ENCODE measurements at places on chromosomes 5 and 9. TPM values are rescaled to one million over a fixed set of nuclear protein-coding genes. Genes with fewer than 3 reads are reported as not detected.

PLCXD3 gene
- 3.3 TPM for total RNA-seq

ZNF354C gene
- 7.1 TPM for total RNA-seq

ANKRD31 gene
- not detected for total RNA-seq

MFAP3 gene
- total RNA-seq: 134 TPM

SLC1A1 gene
- total RNA-seq: 17.4 TPM

GRCh38 chr9:2285416-2286332 is 270.5 kb downstream of the SMARCA2 start:
- no peak for DNase-seq

DNA sequence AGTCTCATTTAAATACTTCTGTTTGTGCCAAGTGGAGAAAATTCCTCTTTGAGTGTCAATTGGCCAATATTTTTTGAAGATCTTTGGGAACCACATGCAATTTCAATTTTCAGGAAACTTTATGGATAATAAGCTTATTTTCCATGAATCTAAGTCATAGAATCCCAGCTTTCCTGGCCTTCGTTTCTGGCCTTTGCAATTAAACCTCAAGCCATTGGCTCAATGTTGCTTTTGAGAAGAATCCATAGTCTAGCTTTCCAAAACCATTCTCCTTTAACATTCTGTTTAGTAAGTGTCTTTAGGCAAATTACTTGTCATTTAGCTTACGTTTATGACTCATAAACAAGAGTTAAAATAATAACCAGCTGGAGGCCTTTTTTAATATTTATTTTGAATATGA is 145.0 kb upstream of the FTMT start:
- no peak for DNase-seq

GRCh38 chr5:56360816-56361215 is 127.7 kb upstream of the ANKRD55 start:
- DNase-seq: no peak

- no peak for DNase-seq
Measured at GRCh38 chr9:1456301-1457024, 406.3 kb downstream of the DMRT2 start.

DNA sequence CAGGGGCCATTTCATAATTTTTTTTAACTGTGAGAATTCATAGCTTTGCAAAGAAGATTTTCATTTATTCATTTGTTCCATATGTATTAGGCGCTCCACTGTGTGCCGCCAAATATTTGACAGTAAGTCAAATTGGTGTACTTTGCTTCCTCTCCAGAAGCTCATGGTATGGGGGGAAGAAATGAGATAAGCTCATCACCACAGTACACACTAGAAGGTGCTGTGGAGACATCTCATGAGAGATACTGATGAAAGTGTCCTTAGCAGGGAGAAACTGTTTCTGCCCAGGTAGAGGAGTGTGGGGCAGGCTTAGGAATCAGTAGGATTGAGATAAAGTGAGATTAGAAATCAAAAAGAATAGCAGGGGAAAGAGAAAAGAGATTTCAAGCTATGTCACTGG is 136.2 kb downstream of the CDH6 start:
- no peak for DNase-seq

GRCh38 chr9:86252870-86253269 is 6.6 kb downstream of the C9orf153 start:
- no peak for DNase-seq

GRCh38 chr5:55039843-55040242 is 15.8 kb downstream of the GZMK start:
- no peak for DNase-seq

GRCh38 chr9:131349522-131349880 is 44.4 kb upstream of the PRRC2B start:
- no peak for DNase-seq

GRCh38 chr5:76256116-76256889 is 146.8 kb upstream of the IQGAP2 start:
- DNase-seq: peak; percentile 22

DNA sequence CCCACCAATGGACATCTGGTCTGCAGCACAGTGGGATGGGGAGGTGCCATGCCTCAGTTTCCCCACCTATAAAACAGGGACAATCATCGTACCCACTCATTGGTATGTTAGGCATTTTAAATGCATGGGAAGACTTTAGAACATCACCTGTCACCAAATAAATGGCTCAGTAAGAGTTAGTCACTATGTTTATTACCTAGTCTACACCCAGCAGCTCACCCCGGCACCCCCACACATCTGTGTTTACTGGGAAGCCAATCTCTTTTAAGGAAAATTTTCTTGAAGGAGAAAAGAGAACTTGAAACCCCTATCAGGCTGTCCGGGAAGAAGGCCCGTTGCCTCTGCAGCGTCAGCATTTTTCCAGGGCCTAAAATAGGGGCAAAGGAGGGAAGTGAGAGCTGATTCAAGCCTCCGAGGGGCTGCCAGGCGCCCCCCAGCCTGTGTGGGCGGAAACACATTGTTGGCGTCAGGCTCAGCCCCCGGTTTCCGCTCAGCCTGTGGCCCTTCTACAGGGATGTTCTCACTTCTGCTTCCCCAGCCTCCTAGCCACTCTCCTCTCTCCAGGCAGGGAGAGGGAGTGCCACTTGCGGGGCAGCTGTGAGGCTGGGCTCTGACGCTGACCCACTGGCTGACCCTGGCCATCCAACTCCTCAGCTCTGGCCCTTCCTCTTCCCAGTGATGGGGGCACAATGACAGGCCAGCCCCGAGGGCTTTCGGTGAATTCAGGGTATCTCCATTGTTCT is 4.6 kb downstream of the CSF1R start:
- no peak for DNase-seq

GRCh38 chr5:114055318-114056184 is 306.3 kb upstream of the KCNN2 start:
- DNase-seq: no peak

DNA sequence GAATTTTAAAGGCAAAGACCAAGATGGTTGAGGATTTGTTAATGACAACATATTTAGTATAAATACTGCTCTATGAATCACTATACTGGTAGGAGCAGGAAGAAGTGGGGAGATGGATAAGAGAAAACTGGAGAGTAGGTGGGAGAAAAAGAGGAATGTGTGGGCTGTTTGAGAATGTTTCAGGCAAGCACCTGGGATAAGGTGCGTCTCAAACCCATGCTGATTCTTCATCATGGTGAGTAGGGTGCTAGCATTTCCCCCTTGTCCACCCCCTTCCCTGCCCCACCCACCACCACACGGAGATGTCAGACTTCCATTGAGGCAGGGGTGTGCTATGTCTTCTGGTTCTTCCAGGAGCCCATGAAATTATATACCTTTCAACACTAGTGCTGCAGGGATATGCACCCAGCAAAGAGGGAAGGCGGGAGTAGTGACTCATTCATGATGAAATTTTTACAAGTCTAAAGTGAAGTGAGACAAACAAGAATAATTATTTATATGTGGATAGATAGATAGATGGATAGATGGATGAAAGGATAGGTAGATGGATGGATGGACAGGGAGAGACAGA is 54.3 kb downstream of the MTX3 start:
- no peak for DNase-seq

- DNase-seq: no peak
Measured at GRCh38 chr9:8961186-8961851, 1161.7 kb upstream of the DMAC1 start.

Measured in pulmonary artery endothelial cell (primary cell).